ENCODE measurements at places on chromosomes 7 and 10. TPM values are rescaled to one million over a fixed set of nuclear protein-coding genes. Genes with fewer than 3 reads are reported as not detected.

The ZEB1 gene
- polyA plus RNA-seq: 8.3 TPM

GRCh38 chr7:17194656-17195055, 103.8 kb upstream of the AHR start:
- no peak for DNase-seq

DNA sequence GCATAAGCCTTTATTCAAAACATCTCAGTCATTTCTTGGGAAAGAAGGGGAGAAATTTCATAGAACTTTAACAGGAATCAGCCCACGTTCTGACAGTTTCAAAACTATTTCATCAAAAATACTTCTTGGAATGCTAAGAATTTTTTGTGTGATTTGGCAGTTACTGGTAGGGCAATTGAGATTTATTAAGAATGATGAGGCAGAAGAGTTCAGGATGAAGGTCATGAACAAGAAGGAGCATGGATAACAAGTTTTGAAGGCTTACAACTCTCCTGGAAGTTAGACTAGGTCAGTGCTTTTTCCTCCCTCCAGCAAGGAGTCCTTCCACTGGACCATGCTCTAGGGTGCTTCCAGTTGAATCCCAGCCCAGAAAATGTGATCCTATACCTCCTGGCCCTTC, 569.9 kb downstream of the ANKRD7 start:
- no peak for DNase-seq

- no peak for DNase-seq
These were observed 235.0 kb upstream of the PTN start for GRCh38 chr7:137578541-137578940.

DNA sequence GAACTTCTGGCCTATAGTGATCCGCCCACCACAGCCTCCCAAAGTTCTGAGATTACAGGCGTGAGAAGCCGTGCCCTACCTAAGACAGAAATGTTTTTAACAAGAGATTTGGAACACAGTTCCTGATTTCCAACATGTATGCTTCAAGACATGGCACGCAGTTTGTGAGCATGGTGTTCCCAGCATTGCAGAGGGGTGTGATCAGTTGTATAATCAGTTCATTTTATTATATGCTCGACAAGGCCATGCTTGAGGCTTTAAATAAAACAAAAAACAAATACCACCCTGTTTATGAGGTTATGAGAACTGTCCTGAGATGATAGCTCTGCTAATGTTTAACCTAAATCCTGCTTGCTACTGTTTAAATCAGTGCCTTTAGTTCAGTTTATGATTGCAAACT, 60.2 kb downstream of the TASOR2 start:
- DNase-seq: no peak

The TDRD1 gene
- not detected for polyA plus RNA-seq

GRCh38 chr10:22010973-22011408, 7.5 kb upstream of the DNAJC1 start:
- no peak for DNase-seq
